ENCODE measurements at places on chromosomes 16 and 17.

GRCh38 chr16:51761001-51761400 is 609.9 kb upstream of the SALL1 start:
- H3K27ac ChIP-seq, result no peak overlapping the region
- H3K36me3 ChIP-seq, result no peaks in the 10 kb centered on the region
- H3K27me3 ChIP-seq, result no peaks in the 10 kb centered on the region
- peaks cover 13% of the 10 kb centered on the region for H3K4me1 ChIP-seq
- no peak overlapping the region for H3K4me3 ChIP-seq
- peak; percentile 39 for DNase-seq

GRCh38 chr17:21294321-21295035 is 10.0 kb downstream of the MAP2K3 start:
- DNase-seq, result no peak
- peaks cover 31% of the 10 kb centered on the region for H3K36me3 ChIP-seq
- H3K27ac ChIP-seq, result peak overlapping the region; percentile 24
- H3K27me3 ChIP-seq, result no peaks in the 10 kb centered on the region
- H3K4me3 ChIP-seq, result no peak overlapping the region

GRCh38 chr17:29063992-29064391 is 21.1 kb downstream of the PIPOX start:
- no peak overlapping the region for H3K4me3 ChIP-seq
- DNase-seq, result no peak
- H3K27me3 ChIP-seq, result no peaks in the 10 kb centered on the region
- H3K36me3 ChIP-seq, result no peaks in the 10 kb centered on the region
- H3K4me1 ChIP-seq, result peaks cover 8% of the 10 kb centered on the region

DNA sequence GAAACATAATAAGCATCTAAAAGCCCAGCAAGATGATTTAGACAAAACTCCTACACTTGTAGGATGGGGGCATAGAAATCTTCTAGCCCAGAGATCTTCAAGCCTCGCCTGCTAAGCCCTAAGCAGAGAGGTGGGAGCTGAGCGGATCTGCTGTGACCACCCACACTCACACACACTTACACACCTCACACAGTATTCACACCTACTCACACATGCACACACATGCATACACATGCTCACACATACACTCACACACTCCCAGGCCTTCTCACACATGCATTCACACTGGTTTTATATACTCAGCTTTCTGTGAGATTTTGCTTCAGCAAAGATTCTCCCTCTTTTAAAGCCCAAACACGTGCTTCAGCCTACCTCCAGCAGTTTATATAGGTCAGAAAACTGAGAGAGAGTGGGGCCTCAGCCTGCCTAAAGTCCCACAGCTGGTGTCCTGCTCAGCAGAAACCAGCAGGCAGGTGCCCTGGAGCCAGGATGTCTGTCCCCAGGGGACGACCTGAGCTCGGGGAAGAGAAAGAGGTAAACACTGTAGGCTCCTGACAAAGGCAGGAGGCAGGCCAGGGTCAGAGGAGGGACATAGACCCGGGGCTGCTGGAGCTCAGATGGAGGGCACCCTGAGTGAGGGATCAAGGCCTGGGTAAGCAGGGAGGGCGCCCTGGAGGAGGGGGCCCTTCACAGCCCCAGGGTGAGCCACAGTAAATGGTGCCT is 12.0 kb upstream of the KRT19 start:
- peaks cover 9% of the 10 kb centered on the region for H3K27me3 ChIP-seq
- no peaks in the 10 kb centered on the region for H3K4me1 ChIP-seq
- H3K27ac ChIP-seq, result no peak overlapping the region
- no peak for DNase-seq
- no peak overlapping the region for H3K4me3 ChIP-seq

DNA sequence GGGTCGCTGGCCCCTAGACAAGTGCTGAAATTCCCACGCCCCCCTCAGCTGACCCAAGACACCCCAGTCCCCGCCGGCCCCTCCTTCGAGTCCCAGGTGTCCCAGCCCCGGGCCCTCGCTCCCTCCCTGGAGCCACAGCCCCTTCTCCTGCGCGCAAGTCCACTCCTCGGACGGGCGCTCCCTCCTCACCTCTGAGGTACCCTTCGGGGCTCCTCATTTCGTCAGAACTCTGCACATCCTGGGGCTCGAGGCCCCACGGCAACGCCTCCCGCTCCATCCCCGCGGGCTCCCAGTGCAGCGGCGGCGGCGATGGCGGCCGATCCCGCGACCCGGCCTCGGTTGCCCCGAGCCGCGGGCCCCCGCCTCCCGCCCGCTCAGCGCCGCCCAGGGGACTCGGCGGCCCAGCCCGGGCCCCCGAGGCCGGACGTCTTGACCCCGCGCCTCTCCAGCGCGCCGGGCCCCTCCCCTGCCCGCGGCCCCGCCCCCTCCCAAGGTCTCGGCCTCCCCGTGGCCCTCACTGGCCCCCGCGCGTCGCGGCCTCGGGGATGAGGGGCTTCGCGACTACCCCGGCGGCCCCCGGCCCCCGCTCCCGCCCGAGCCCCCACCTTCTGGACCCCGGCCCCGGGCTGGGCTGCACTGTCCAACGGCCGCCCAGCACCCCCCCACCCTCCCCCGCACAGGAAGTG is at the start of gene ZNF768:
ZNF768 (minus strand) TSS at position 430 of the 686 bp plus-strand sequence; CDS start at position 277, 153 bp downstream.
- no peak for DNase-seq
- H3K27ac ChIP-seq, result peak within 1 kb of the TSS; percentile 98
- peaks cover 16% of the 10 kb centered on the region for H3K36me3 ChIP-seq
- H3K4me3 ChIP-seq, result peak within 1 kb of the TSS; percentile 83

GRCh38 chr17:9902120-9902519 is 3.0 kb downstream of the RCVRN start:
- H3K36me3 ChIP-seq, result no peaks in the 10 kb centered on the region
- H3K27me3 ChIP-seq, result no peaks in the 10 kb centered on the region

DNA sequence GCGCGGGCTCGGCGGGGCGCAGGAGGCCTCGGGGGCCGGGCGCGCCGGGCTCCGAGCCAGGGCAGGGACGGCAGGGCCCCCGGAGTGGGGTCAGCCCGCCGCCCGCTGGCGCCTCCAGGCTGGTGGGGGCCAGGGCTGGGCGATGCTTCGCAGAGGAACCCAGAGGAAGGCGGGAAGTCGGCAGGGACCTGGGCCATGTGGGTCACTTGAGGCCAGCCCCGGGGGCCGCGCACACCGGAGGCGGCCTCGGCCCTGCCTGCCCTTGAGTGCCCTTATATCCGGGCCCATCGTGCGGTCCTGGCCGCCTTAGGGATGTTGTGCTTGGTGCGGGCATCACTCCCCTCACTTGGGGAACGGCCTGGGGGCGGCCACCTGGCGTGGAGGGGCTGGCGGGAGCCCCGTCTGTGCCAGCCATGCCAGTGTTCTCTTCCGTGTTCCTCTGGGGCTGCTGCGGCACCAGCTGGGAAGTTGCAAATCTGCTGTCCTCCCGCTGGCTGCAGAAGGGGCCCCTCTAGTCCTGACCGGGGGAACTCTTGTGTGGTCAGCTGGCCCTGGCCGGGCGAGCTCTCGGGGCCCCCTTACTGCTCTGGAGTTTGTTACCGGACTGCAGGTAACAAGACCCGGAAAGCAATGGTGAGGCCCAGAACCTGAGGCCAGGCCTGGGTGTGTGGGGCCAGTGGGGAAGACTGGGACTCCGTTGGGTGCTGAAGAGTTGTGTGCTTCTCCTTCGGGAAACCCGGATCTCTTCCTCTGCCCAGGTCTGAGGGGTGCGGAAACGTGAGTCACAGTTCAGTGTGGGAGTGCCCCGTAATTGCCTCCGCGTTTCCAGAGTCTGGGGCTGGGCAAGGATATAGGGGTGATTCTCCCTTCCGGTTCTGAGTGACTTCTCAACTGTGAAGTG is 849 bp downstream of the CAPN15 start:
- H3K36me3 ChIP-seq, result peaks cover 4% of the 10 kb centered on the region
- DNase-seq, result no peak
- peaks cover 49% of the 10 kb centered on the region for H3K4me1 ChIP-seq
- H3K27me3 ChIP-seq, result no peaks in the 10 kb centered on the region
- peak overlapping the region; percentile 99 for H3K27ac ChIP-seq

DNA sequence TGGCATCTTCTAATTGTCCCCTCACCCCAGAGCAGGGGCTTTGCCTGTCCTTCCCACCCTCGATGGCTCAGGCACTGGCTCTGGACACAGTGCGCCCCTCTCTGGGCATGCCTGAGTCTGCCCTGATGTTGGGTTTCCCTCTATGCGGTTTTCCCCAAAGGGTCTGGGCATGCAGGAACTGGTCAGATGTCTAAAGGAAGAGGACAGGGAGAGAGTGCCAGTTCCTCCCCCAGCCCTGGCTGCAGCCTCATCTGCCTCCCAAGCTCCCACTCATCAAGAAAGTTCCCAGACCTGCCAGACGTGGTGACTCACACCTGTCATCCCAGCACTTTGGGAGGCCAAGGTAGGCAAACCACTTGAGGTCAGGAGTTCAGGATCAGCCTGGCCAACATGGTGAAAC is 41.3 kb upstream of the PABPN1L start:
- no peak overlapping the region for H3K4me3 ChIP-seq
- no peak overlapping the region for H3K27ac ChIP-seq
- no peaks in the 10 kb centered on the region for H3K27me3 ChIP-seq
- H3K4me1 ChIP-seq, result peaks cover 4% of the 10 kb centered on the region
- no peak for DNase-seq
- H3K36me3 ChIP-seq, result no peaks in the 10 kb centered on the region
